Thymus (tissue), 14 donors: ENCODE measurements at places on chromosomes 3 and 15.

- DNase-seq, result no peak
Measured at GRCh38 chr15:73239564-73240215, 129.1 kb downstream of the HCN4 start.

DNA sequence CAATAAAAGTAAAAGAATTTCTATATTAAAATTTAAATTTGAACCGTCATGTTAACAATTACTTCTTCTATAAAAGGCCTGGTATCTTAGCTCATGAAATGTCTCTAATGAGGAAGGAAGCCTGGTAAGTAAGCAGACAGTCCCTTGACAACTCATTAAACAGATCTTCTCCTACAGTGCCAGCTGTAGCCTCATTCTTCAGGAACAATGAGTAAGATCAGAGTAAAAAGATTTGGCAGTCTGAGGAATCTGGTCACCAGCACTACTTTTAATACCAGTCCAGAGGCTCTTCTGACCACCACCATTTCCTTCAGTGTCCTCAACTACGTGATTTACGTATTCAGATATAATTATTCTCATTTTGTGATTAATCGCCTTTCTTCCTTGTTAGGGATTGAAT, 955.0 kb upstream of the ALCAM start:
- DNase-seq, result no peak

DNA sequence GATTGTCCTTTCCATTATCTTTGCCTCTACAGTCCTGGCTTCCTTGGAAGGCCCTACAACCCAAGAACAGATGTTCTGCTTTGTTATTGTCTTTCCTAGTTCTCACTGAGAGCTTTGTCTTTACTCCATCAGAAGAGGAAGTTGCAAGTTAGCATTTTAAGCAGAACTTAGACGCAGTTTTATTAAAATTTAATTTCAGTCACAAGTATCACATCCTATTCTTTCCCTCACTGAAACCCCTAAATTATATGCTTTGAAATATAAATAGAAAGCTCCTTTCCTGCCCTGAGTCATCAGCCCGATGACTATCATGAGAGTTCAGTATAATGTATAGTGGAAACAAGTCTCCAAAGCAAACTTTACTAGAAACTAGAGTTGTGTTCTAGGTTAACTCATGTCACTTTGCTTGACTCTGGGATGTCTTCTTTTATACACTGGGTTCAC, 291.2 kb upstream of the RBMS3 start:
- DNase-seq, result no peak

DNA sequence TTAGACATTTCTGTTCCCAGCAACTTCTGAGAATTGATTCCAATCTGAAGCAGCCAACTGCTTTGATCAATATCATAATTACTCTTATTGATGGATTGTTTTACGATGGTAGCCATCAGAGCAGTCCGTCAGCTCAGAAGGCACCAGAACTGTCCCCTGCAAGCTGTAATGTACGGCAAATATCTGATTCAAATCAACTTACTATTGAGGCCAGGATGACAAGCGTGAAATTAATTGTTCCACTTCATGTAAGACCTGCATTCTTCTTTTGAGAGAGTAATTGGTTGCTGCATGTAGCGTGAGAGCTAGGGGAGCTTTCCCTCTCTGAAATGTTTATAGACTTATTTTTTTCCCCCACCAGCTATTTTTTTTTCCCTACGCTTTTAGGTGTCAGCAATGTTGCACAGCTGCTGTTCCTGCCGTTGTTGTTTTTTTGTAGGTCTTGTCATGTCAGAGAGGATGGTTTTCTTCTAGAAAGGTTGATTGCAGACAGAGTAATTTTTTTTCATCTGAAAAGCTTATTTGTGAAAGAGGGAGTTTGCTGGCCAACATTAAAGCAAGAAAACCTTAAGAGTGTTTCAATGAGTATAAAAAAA, 134.9 kb downstream of the CACNA2D3 start:
- DNase-seq, result no peak

GRCh38 chr3:15633766-15634598, 32.4 kb downstream of the BTD start:
- no peak for DNase-seq

GRCh38 chr15:69074001-69074842, 59.7 kb downstream of the NOX5 start:
- DNase-seq, result no peak

DNA sequence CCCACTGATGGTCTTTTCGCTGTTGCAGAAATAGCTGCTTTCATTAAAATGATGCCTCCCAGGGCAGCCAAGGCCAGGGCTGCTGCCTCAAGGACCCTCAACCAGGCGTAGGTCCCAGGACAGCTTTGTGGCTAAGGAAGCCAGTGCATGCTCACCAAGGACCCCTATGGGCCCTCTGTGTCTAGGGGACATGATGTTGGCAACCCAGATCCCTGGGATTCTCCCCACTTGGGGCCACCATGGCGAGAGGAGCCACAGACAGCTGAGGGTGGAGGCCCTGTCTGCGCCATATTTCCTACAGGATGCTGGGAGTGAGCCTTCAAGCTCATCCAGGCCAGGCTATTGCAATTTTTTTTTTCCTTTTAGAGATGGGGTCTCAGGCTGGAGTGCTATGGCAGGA, 137.2 kb downstream of the CHSY1 start:
- no peak for DNase-seq

- DNase-seq, result peak; percentile 5
Measured at GRCh38 chr3:57281715-57282114, 10.8 kb downstream of the ASB14 start.
